ENCODE measurements at places on chromosomes 3 and 15.
A peak's percentile ranks its signal among the peaks of the same experiment; 100 is the strongest.

DNA sequence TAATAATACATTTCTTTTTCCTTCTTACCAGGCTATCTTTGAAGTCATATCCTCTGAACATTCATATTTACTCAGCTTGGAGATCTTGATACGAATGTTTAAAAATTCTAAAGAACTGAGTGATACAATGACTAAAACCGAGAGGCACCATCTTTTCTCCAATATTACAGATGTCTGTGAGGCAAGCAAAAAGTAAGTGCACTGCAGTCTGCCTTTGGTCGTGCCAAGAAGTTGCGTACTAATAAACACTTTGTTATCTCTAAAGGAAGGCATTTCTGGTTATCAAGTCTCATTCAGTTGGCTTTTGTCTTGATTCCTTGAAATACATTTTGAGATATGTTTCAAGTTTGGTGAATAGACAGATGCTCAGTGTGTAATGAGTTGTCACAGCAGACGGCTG lies 31.6 kb downstream of the ARHGEF26 start:
- no peak for DNase-seq

DNA sequence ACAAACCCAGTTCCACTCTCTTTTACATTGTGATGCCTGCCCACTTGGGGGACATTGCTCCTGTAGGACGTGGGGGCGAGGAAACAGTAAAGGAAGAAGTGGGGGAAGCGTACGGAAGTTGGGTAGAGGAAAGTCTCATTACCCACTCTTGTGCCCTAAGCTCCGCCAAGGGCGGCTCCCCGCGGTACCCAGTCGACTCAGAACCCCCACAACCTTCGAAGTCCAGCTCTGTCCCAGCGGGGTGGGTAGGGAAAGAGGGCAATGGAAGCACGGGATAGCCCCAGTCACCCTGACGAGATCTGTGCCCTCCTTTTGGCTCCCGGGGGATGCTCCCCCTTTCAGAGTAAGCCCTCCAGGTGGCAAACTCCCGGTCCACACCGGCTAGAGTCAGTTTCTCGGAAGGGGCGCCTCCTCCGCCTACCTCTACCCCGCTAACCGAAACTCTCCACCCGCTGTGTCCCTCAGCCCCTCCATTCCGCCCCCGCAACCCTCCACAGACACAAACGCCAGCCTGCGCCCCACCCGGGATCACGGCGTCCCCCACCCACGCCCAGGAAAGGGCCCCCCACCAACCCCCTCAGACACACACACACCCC lies 527 bp downstream of the CSNK1G1 start:
- DNase-seq = no peak

DNA sequence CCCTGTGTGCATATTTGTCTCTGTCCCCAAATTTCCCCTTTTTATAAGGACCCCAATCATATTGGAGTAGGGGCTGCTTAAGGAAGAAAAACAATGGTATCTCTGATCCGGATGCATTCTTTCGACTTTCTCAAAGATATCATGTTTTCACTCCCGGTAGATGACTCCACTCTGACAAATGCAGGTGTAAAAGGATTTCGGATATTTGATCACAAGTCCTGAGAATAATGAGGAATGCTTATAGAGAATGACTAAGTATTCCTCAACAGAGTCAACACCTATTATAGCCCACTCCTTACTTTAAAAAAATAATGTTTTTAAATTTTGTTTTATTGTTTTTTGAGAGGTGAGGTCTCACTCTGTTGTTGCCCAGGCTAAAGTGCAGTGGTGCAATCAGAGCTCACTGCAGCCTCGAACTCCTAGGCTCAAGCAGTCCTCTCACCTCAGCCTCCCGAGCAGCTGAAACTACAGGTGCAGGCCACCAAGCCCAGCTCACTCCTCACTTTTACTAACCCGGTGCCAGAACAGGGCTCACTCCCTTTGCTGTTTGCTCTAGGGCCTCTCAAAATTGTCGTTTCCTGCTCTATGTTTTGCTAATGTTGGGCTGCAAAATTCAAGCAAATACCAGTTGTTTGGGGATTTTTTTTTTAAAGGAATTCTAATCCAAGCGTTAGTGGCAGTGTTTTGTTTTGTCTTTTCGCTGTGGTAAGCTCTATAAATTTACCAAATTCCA lies 24.6 kb downstream of the COL8A1 start:
- no peak for DNase-seq

DNA sequence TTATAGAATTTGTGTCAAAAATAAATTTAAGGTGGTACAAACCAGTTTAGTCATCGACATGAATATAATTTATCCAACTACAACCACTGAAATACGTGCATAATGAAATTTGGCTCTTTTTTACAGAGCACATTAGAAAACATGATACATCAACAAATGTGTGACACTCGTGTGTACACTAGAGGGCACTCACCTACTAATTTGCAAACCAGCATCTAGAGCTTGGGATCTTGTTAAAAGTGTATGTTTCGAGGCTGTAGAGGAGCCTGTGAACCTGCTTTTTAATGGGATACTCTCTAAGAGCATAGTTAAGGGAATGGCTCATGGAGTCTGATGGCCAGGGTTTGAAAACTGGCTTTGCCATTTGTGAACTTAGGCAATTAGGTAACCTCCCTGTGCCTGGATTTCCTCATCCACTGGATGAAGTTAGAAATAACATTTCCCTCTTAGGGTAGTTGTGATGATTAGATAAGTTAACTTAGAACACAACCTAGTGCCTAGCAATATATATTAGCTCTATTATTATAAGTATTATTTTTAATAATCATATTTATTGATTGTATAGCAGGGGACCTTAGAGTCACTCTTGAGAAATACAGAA lies 8.8 kb upstream of the CPOX start:
- peak; percentile 19 for DNase-seq

DNA sequence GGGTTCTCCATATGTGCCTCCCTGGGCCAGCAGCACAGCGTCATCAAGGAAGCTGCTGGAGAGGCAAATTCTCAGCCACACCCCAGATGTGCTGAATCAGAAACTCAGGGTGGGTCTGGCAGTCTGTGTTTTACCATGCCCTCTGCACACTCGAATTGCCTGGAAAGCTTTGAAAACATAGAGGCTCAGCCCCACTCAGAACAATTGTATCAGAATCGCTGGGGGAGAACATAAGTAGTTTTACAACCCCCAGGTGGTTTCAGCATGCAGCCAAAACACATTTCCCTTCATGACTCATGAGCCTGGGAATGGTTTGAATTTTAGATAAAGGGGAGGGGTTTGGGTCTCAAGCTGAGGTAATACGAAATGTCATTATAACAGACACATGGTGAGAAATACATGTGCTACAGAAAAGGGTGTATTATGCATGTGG lies 9.6 kb downstream of the TGM4 start:
- no peak for DNase-seq

DNA sequence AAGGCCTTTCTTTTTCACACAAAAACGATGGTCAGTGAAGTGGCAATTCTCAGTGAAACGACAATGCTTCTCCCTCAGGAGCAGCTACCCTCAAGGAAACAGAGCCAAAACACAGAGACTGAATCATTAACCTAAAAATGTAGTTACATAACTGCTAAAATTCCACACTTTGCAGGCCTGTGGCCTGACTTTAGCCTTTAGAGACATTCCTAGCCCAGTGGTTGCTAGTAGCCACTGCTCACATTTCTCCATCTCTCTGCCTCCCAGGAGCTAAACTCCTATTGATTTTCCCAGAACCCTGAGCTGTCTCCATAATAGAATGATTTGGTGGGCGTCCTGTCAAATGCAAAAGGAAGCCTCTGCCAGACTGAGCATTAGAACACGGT lies 630.1 kb upstream of the KCNMB2 start:
- no peak for DNase-seq

DNA sequence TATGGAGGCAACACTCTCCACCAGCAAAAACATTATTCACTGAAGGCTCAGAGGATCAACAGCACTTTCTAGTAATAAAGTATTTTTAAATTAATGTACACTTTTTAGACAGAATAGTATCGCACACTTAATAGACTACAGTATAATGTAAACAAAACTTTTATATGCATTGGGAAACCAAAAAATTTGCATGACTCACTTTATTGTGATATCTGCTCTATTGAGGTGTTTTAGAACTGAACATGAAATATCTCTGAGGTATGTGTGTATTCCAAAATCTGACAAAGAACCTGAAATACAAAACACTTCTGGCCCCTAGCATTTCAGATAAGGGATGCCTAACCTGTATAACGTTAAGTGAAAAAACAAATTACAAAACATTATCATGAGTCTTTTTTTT lies 99.7 kb downstream of the PRICKLE2 start:
- no peak for DNase-seq

GRCh38 chr3:10707400-10708215 lies 108.4 kb upstream of the SLC6A11 start:
- no peak for DNase-seq

DNA sequence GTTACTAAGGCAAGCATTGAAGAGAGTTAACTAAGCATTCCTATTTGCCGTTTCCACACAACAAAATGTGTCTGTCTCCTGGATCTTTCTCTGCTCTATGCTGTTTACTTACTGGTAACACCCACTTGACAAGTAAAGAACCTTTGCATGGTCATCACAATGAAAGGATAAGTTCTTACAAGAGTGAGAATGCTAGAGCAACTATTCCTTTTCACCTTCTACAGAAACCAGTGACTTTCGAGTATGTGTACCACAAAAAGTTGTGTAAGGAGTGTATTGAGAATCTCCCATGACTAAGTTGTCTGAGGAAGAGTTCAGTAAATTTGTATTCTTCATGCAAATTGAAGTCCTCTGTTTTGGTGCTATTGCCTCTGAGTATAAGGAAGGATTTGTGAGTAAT lies 10.8 kb downstream of the TIPARP start:
- no peak for DNase-seq

GRCh38 chr3:28502397-28502937 lies 153.8 kb upstream of the AZI2 start:
- DNase-seq = no peak

GRCh38 chr3:172343117-172343516 lies 105.1 kb downstream of the GHSR start:
- no peak for DNase-seq

DNA sequence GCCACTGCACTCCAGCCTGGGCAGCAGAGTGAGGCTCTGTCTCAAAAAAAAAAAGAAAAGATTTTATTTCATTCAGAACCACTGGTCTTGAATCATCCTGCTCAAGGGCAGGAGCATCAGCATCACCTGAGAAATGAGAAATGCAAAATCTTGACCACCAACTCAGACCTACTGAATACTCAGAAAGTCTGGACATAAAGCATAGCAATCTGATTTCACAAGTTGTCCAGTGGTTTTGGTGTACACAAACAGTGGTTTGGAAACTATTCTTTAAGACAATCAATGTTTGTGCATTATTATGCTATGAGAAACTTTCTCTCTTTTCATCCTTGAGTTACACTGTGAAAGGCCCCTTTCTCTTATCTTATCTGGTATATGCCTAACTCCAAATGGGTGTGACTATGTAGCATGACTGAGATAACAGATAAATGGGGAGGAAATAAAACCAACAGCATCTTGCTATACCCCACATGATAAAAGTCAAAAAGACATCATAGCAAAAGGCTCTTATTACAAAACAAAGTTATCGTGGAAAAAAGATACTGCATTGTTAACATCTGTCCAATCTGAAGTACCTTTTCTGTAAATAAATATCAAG lies 174.2 kb upstream of the STT3B start:
- no peak for DNase-seq

GRCh38 chr15:96720656-96721055 lies 390.2 kb downstream of the NR2F2 start:
- DNase-seq = no peak

- no peak for DNase-seq
Measured at GRCh38 chr15:89998141-89998661, 2.9 kb upstream of the ZNF710 start.

GRCh38 chr3:184133840-184134745 lies 1.1 kb upstream of the EIF2B5 start:
- DNase-seq = peak; percentile 58

GRCh38 chr15:44971036-44971435 lies 14.5 kb downstream of the TERB2 start:
- no peak for DNase-seq

GRCh38 chr3:170835336-170835735 lies 34.7 kb downstream of the RPL22L1 start:
- no peak for DNase-seq

DNA sequence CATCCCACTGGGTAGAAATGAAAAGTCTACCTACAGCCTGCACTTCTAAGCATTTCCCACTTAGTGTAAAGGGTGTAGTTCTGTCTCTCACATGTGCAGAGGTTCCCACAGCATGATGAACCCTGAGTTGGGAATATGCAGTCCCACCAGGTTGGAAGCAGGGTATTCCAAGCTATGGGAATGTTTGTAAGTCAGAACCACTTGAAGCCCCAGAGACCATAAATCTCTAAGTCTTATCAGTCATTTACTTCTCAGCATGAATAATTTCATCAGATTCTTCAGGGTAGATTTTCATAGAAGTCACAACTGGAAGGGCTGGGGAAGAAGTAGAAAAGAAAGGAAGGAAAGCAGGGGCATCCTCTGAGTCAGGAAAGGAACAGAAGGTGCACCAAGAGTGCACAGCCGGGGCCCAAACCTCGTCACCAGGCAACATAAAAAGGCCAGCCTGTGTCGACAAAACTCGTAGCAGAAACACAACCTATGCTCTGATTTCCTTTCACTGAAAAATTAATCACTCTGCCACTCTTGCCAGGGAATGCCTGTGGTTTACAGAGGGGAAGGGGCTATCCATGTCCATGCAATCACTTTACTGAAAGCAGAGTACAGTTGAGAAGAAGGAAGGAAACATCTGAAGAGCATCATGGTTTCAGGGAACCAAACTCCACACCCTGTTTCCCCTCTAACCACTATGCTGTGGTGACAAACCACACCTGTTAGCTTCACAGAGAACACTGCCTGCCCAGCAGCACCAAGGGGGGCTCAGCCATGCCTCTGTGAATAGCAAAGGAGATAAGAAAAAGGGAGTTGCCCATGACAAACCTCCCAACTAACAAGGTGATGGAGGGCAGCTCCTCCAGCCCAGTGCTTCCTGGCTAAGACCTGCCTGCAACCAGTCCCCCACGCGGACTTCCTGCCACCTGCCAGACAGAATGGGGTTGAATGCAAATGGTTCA lies 40.5 kb downstream of the SH3BP5 start:
- DNase-seq = peak; percentile 29

DNA sequence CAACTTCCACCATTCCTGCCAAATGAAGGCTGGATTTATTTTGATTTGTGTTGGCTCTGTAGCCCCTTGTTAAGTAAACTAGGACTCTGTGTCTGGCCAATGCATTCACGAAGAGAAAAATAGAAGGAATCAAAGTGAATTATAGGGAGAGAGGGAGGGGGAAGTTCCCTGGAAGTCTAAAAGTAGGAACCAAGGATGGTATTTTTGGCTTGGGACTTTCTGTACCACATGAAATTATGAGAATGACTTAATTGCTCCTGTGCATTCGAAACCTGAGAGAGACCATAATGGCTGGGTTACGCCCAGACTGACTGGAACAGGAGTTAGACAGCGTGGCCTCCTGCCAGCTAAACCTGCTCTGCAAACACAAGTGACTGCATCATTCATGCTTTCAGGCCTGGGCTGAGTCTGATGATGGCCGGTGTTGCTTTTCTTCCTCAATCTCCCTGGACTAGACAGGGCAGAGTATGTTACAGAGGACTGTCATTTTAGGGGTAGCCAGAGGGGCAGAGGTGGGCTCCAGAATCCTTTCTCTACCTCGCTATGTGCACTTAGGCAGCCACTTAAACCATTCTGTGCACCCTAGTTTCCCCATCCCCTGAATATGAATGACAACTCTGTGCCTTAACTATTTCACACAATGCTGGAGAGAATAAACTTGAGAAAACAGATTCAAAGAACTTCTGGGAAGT lies 58.9 kb downstream of the MYO1E start:
- DNase-seq = no peak
